ENCODE measurements at places on chromosomes 4 and X.

DNA sequence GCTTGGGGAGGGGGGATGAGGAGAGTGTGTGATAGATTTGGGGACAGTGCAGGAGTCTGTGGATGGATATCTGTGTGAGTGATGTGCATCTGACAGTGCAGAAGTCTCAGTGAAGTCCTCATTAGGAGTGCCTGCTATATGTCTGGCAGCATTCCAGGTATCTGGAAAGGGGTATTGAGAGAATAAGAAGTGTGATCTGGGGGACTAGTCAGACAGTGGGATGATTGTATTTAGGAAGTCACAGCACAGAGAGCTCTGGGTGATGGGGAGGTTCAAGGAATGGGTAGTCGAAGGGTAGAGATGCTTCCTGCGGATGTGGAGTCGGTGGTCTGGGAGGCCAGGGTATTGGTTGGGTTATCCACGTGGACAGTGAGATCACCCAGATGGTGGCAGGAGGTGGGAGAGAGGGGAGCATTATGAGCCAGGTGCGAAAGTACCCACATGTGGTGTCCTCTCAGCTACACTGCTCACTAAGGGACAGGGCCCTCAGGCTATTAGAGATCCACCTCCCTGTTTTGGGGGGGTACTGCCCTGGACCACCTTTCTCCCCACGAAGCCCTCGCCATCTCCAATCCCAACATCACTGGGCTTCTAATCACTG, 9.8 kb downstream of the MAGED2 start:
- no peak overlapping the region for H3K27ac ChIP-seq
- no peaks in the 10 kb centered on the region for H3K27me3 ChIP-seq
- H3K4me3 ChIP-seq = no peak overlapping the region

GRCh38 chr4:152901205-152901604, 34.9 kb upstream of the FHDC1 start:
- no peak overlapping the region for H3K27ac ChIP-seq
- no peak overlapping the region for H3K4me3 ChIP-seq
- no peaks in the 10 kb centered on the region for H3K27me3 ChIP-seq
- H3K36me3 ChIP-seq = no peaks in the 10 kb centered on the region
- DNase-seq = no peak

GRCh38 chrX:102745857-102746584, 25.5 kb downstream of the GPRASP3 start:
- H3K36me3 ChIP-seq = no peaks in the 10 kb centered on the region

DNA sequence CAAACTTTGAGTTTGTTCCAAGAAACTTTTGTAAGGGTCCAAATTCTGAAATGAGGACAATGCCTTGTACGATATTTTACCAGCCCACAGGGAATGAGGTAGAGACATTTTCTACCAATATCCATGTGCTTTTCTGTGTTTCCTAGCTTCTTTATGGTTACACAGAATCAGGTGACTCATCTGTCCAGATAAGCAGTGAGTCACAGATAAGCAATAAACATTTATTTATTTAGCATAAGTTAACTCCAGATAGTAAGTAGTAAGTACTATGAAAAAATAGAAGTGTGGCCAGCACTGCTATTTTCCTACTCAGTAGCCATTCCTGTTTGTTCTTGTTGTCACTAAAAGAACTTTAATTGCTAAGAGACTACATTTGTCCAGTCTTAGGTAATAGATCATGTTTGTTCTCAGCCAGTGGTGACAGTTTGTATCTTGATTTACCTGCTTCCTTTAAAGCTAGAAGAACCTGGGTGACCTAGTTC, 7.4 kb downstream of the AFF1 start:
- H3K27me3 ChIP-seq = no peaks in the 10 kb centered on the region
- H3K36me3 ChIP-seq = no peaks in the 10 kb centered on the region
- no peak for DNase-seq
- H3K4me1 ChIP-seq = peaks cover 5% of the 10 kb centered on the region

- no peak for DNase-seq
- no peak overlapping the region for H3K27ac ChIP-seq
Measured at GRCh38 chr4:54800831-54801530, 143.2 kb downstream of the KIT start.

DNA sequence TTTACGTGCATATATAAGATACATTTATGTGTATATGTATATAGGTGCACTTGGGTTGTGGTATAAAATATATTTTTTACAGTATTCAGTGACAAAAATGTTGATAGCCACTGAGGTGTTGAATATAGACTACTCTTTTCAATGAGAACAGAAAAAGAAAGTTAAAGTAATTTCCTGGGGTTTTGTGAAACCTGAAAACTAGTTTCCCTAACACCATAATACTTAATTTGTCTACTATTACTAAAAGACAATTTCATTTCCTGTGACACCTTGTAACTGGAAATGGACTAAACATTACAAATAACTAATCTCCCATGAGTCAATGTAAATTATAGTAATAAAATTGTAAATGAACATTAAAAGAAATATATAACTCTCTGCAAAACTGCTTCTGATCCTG, 32.0 kb upstream of the MAP9 start:
- H3K4me1 ChIP-seq = no peaks in the 10 kb centered on the region
- no peaks in the 10 kb centered on the region for H3K36me3 ChIP-seq
- no peaks in the 10 kb centered on the region for H3K27me3 ChIP-seq
- H3K4me3 ChIP-seq = no peak overlapping the region
- no peak overlapping the region for H3K27ac ChIP-seq
- no peak for DNase-seq

DNA sequence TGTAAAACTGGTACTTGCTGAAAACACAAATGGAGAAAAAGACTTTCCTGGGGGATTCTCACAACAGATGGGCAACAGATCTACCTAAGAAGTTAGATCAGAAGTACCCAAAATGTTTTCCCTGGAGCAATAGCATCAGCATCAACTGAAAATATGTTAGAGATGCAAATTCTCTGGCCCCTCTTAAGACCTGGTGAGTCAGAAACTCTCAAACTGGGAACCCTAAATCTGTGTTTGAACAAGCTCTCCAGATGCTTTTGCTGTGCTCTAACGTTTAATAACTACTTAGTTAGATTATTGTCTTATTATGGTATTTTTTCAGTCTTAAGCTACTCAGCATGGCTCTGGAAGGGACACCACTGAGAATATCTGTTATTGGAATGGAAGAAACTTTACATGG, 55.2 kb upstream of the TRPC3 start:
- no peak overlapping the region for H3K4me3 ChIP-seq
- no peak for DNase-seq
- H3K27me3 ChIP-seq = no peaks in the 10 kb centered on the region
- H3K27ac ChIP-seq = no peak overlapping the region
- no peaks in the 10 kb centered on the region for H3K4me1 ChIP-seq

Data from ascending aorta (tissue), 2 donors.